T-cell (primary cell): ENCODE measurements at places on chromosomes 4 and X.

DNA sequence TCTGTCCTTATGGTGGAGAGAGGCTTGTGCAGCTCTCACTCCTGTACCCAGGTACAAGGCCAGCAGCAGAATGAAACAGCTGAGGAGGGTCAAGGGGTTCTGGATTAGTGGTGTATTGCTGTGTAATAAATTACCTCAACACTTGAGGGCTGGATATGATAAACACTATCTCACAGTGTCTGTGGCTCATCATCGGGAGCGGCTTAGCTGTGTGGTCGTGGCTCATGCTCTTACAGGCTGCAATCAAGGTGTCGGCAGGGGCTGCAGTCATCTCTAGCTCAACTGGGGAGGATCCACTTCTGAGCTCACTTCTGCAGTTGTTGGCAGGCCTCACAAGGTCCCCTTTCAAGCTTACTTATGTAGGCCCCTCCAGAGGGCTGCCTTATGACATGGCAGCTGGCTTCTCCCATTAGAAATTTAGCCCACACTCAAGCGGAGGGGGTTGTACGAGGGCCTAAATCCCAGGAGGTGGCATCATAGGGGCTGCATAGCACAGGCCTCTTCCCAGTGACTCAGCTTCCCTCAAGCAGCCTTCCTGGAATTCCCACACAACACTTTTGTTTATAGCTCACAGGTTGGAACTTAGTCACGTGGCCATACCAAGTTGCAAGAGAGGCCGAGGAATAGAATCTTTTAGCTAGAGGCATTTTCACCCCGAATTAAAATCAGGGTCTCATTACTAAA is 148.2 kb upstream of the RPS6KA3 start:
- DNase-seq: no peak

DNA sequence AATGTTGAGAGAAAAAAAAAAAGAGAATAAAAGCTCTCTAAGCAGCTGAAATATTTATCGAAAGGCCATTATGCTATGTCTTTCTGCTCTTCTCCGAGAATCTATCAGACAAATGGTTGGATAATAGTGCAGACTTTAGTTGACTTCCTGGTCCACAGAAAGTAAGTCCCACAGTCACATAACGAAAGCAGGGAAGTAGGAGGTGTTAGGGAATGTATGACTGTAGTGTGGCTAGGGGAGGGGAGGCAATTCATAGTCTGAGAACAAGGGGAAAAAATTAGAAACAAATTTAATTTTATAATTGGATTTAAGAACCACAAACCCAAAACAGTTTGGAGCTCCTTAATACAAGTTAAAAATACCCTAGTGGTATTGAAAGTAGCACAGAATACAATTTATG is 79.7 kb upstream of the VEGFC start:
- DNase-seq: no peak

GRCh38 chrX:112083624-112084326 is 1.2 kb upstream of the TRPC5 start:
- DNase-seq: no peak

GRCh38 chr4:87306056-87306455 is 16.6 kb downstream of the HSD17B13 start:
- no peak for DNase-seq

- no peak for DNase-seq
Observed at GRCh38 chrX:120813982-120814381, 61.7 kb downstream of the CT47B1 start.

GRCh38 chr4:20829617-20830357 is 129.5 kb downstream of the PACRGL start:
- DNase-seq: no peak

- DNase-seq: no peak
Observed at GRCh38 chrX:44035571-44035970, 62.4 kb upstream of the NDP start.

DNA sequence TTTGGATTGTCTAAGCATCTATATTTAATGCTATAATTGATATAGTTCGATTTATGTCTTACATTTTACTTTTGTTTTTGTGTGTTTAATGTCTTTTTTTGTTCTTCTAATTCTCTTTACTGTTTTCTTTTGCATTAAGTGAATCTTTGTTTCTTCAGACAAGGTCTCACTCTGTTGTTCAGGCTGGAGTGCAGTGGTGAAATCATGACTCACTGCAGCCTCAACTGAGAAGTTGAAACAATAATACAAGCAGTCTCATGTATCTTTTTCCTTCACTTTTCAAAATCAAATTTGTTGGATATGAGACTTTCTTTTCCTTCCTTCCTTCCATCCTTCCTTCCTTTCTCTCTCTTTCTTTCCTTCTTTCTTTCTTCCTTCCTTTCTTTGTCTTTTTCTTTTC is 1401.6 kb downstream of the ADGRL3 start:
- no peak for DNase-seq

- DNase-seq: no peak
Observed at GRCh38 chr4:13601048-13601447, 26.5 kb downstream of the BOD1L1 start.

GRCh38 chr4:137238456-137239162 is 293.7 kb downstream of the PCDH18 start:
- DNase-seq: no peak

- no peak for DNase-seq
Observed at GRCh38 chrX:96435378-96436035, 249.1 kb upstream of the DIAPH2 start.

- DNase-seq: no peak
Observed at GRCh38 chr4:39406763-39407583, at the start of gene KLB. TSS of gene KLB (plus strand) at chr4:39406930. CDS start at chr4:39406950, 20 bp downstream.

GRCh38 chrX:130085551-130086446 is 24.5 kb downstream of the ELF4 start:
- no peak for DNase-seq

GRCh38 chr4:153438916-153439756 is 27.0 kb upstream of the TMEM131L start:
- peak; percentile 49 for DNase-seq

- DNase-seq: no peak
Observed at GRCh38 chr4:154033921-154034320, 245.0 kb upstream of the SFRP2 start.

- no peak for DNase-seq
Observed at GRCh38 chr4:152456609-152457008, 79.3 kb downstream of the FBXW7 start.

DNA sequence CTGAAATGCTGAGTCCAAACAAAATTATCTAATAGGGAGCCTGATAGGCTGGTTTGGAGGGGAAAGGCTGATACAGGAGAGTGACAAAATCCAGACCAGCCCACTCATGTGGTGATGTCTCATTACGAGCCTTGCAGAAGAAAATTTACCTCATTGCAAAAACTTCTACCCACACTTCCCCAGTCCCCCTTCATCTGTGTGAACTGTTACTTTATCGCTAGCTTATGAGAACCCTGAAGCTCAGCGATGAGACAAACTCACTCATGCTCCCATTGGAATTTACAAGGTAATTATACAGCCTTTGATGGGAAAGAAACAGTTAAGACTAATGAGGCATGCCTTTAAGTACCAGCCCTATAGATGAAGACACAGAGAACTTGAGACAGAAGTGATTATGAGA is 76.1 kb downstream of the ARHGAP6 start:
- DNase-seq: no peak

DNA sequence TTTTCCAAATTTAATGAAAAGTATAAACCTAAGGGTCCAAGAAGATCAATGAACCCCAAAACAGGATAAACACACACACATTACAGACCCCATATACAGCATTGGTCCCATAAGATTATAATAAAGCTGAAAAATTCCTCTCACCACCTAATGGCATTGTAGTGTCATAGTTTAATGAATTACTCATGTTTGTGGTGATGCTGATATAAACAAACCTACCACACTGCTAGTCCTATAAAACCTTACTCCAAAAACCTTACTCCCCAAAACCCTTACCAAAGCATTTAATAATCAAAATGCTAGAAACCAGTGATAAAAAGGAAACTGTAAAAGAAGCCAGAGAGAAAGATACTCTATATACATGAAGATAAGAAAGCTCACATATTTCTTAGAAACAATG is 148.1 kb upstream of the SH3RF1 start:
- no peak for DNase-seq

DNA sequence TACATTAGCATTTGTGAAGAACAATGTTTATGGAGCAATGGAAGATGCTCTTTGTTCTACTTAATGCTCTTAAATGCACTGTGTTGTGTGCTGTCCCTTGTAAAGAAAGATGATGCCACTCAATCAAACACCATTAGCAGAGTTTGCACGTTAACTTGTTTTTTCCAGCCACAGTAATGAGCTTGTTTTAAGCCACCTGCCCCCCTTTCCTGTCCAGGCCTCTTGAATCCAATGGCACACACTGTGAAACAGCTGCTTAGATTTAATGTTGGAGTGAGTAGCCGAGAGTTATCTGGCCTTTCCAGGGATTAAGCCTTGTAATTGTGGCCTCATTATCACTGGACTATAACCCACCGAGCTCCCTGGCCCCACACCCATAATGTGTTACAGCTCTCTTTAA is 86.0 kb downstream of the PAK3 start:
- DNase-seq: no peak

DNA sequence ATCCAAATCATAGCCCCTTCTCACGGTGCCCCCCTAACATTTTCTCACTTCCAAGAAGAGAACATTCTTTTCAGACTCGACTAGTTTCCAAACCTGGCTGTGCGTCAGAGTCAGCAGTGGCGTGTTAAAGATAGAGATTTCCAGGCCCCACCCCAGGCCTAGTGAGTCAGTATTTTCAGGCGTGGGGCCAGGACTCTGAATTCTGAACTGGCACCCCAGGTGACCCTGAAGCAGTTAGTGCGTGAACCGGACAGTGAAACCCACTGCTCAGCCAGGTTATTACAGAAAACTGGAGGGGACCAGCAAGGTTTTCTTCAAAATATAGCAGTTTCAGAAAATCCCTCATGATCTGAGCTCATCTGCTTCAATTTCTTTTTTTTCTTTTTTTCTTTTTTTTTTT is 35.0 kb upstream of the BCOR start:
- no peak for DNase-seq

- no peak for DNase-seq
Observed at GRCh38 chrX:155071694-155072280, 479 bp downstream of the BRCC3 start.

DNA sequence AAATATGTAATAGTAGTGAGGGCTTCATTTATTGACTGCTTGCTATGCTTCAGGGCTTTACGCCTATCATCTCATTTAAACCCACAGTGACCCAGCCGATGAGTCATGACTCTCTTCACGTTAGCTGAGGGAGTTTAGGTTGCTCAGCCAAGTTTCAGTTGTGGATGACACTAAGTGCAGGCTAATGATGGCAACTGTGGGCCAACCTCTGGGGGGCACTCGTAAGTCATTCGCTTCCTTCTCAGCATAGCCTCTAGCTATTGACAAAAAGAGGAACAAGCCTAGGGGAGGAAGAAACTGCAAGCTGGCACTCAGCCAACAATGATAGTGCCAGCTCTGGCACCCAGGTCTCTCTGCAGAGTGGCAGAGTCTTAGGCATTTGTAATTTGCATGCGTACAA is 325.0 kb downstream of the ARHGAP10 start:
- peak; percentile 49 for DNase-seq

DNA sequence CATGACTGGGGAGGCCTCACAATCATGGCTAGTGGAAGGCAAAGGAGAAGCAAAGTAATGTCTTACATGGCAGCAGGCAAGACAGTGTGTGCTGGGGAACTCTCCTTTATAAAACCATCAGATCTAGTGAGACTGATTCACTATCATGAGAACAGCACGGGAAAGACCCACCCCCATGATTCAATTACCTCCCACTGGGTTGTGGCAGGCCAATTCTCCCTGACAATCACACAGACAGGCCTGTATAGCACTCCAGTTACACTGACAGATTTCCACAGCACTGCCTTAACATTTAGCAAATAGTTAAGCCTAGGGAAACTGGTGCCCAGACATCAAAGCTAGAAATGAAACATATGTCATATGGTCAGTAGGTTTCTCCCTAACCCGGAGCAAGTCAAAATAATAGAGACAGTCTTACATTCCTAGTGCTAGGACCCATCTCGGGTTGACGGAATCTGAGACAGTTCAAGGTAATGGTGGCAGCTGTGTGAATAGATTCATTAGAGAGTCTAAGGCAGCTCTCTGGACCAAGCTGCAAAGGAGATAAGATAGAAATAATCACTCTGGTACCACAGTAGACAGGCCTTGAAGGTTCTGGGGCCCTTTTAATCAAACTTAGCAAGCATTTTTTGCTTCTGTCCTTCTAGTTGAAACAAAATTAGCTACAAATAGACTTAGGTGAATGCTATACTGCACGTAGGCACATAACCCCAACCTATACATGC is 9.4 kb upstream of the HERC5 start:
- DNase-seq: no peak

- no peak for DNase-seq
Observed at GRCh38 chr4:123651536-123652180, 255.1 kb downstream of the SPRY1 start.

DNA sequence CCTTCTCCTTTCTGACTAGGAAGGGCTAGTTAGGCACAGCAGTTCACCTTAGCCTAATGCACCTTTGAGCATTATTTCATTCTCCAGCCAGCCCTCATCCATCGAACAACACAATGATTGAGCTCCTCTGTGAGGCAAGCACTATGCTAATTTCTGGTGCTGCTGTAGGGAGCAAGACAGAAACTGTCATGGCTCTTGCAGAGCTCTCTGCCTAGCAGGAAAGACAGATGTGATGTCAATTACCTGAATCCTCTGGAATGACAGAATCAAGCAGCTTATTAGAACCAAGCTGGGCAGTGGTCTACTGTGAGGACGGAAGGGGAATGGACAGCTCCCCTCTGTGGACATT is 256.1 kb upstream of the NOCT start:
- no peak for DNase-seq

DNA sequence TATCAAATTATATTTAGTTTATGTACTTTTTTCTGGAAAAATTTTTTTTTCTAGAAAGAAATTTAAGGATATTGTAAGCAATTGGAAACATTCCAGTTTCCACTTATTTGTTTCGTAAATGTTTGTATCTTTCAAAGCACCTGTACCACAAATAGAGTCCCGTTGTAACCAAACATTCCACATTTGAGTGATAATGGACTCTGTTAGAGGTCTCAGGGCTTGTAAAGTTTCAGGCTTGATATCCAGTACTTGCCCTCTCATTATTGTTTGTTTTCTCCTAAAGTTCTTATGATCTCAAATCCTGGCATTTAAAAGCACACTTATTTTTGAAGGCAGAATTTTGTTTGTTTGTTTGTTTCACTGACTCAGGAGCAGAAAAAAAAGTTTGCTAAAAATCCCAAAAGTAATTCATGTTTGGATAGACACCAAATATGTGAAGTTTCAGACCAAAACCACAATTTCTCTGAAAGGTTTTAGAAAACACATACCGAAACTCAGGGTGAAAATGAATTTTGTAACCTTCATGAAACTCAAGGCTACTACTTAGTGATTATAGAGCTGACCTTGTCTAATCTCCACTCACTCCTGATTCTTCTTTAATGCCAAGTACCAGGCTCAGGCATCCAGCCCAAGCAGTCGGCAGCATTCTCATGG is 5.7 kb upstream of the TMEM192 start:
- no peak for DNase-seq

- no peak for DNase-seq
Observed at GRCh38 chr4:147651563-147651962, 32.4 kb downstream of the PRMT9 start.
